ENCODE measurements at places on chromosomes 16 and 17.

DNA sequence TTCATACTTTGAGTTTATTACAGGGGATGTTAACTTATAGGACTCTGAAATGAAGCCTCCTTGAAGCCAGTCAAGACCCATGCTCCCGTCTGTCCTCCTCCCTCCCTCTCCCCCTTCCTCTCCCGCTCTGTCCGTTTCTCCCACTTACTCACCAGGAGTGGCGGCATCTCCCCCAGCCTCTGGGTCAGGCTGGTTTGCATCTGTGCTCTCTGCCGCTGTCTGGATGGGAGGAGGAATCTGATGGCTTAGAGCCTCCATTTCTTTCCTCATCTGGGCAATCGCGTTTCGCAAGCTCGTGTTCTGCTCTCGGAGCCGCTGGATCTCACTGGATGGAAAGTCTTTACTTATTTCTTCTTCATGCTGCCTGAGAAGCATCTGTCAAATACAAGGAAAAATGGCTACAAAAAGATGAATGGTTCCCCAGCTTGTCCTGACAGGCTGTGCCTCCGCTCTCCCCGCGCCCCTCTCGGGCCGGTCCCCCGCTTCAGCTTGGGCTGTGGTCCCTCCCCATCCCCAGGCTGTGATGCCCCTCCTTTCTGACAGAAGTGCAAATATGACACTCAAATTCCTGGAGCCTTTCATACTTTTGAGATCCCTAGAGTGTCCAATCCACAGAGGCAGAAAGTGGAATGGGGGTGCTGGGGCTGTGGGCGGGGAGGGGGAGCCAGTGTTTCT lies 40.0 kb downstream of the CCDC57 start:
- no peak for DNase-seq

DNA sequence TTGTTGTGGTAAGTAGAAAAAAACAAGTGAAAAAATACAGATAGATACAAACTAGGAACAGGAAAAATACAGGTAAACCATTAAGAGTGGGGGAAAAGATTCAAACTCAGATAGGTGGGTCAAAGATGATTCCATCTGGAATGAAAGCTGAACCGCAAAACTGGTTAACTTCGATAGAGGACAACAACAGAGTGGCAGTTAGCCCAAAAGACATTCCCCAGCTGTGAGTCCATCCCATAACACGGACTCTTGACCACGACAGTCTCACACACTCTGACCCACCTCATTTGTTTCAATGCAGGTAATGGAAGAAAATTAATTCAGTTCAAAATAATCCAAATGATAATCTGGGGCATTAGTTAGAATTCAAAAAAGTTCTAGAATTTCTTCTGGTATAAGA lies 13.5 kb downstream of the ELAC2 start:
- no peak for DNase-seq

DNA sequence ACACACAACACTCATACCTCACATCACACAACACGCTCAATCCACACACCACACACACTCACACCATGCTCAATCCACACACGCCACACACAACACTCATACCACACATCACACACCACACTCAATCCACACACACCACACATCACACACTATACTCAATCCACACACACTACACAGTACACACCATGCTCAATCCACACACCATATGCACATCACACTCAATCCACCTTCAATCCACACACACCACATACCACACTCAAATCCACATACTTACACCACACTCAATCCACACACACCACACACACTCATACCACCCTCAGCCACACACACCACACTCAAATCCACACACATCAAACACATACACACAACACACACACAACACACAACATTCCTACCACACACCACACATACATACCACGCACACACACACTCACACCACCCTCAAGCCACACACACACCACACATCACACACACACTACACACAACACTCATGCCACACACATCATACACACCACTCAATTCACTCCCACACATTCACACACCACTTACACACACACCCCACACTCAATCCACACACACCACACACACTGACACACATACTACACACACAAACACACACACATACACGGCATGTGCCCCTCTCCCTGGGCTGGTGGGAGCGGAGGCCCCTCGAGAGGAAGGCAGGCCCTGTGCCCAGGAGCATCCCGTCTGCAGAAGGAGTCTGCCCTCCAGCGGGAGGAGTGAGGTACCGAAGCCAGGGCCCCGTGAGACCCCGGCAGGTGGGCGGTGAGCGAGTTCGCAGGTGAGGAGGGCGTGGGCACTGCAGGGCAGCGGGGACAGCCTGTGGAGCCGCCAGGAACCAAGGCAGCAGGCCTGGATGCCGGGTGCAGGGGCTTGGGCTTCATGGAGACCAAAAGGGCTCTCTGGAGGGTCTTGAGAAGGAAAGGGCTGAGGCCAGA lies 33.1 kb upstream of the RPTOR start:
- DNase-seq: no peak

DNA sequence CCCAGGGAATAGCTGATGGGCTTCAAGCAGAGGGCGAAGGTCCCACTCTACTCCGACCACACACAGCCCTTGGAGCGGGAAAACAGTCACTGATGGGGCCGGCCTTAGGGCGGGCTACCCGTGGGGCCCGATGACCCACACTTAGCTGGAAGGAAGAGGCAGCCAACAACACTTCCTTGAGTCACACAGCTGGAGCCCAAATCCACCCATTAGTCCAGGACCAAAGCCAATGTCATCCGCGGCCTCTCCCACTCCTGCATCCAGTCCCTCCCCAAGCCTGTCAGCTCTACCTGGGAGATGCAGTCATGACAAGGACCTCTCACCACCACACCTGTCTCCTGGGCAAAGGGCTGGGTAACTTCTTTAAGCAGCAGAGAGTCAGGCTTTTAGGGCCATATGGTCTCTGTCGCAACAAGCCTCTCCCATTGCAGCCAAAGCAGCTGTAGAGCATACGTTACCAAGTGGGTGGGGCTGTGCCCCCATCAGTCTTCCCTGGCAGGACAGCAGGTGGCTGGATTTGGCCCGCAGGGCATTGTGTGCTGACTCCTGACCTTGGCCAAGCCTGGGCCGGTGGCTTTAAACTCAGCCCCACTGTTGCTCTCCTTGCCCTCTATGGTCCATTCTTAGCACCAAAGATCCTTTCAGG lies 110.7 kb downstream of the SOCS1 start:
- peak; percentile 75 for DNase-seq

DNA sequence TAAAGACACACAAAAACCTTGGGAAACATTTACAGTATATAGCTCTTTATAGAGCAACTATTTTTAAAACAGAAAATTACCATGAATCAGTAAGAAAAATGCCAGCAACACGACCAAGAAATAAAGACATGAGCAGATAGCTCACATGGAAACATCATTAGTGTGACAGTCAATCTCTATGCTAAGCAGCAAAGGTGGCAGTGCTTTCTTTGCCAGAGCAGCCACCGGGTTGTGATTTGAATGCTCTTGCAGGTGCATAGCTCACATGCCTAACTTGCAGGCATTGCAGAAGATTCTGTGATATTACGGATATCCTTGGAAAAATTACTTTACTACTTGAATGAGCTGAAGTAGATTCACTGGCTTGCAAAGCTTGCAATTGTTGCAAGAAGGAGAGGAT lies 652.9 kb upstream of the C16orf82 start:
- DNase-seq: no peak

DNA sequence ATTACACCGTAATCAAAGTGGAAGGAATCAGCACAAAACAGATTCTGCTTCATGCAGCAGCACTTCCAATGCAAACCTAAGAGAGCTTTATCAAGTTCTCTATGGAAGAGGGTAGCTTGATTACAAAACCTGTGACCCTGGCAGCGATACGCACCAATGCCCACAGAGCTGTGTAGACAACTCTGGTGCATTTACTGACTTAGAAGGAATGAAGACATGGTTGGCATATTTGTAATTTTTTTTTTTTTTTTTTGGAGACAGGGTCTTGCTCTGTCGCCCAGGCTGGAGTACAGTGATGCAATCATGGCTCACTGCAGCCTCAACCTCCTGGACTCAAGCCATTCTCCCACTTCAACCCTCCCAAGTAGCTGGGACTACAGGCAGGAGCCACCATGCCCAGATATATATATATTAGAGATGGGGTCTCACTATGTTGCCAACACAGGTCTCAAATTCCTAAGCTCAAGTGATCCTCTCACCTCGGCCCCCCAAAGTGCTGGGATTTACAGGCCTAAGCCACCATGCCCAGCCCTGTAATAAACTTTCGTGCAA lies 49.4 kb downstream of the XPO6 start:
- DNase-seq: no peak
